HL-60 (cell line): ENCODE measurements at places on chromosomes 4 and X.

- DNase-seq, result no peak
Observed at GRCh38 chrX:72038016-72038415, 93.7 kb downstream of the RTL5 start.

- DNase-seq, result no peak
Observed at GRCh38 chrX:98357146-98357545, 1473.4 kb downstream of the RPA4 start.

- DNase-seq, result no peak
Observed at GRCh38 chrX:11881485-11882170, 123.6 kb downstream of the MSL3 start.

GRCh38 chrX:44997282-44997812, 124.4 kb downstream of the KDM6A start:
- DNase-seq, result no peak

DNA sequence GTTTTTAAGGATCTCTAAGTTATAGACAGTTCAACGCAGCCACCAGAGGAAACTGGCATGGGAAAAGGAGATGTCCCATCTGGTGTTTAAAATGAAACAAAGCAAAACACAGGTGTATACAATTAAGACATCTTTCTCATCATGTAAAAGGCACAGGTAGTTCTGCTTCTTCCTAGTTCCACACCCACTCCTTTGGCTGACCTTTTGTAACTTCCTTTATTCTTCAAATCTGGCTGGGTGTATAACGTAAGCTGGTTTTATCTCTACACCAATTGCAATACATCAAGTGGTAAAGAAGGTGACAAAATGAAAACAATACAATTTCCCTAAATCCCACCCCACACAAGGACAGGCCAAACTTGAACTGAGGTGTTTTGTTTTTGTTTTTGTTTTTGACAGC, 27.3 kb upstream of the FBXW7 start:
- DNase-seq, result no peak

- no peak for DNase-seq
Observed at GRCh38 chrX:83509254-83509801, 1.2 kb downstream of the POU3F4 start.

DNA sequence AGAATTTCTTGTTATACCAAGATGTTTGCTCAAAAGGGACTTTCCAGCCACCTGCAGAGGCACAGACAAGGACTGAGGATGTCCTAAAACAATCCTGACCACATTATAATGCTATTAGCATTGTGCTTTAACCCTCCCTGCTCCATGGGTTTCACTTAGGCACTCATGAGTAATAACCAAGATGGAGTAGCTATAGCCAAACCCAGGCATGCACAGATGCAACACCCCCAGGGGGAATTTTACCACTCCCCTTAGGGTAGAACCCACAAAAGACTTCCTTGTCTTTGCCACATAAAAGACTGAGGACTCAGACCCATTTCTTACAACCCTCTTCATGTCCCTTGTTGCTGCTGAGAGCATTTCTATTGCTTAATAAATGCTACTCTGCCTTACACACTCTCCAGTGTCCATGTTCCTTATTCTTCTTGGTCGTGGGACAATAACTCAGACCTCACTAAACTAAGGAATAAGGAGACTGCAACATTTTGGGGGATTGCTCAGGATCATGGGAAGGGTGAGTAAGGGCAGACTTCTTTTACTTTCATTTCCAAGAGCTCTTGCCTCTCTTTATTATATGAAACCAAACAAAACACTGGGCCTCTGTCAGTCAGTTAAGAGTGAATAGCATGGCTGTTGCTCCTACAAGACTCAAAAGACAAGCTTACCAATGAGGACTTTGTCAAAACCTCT, 103.5 kb downstream of the TECRL start:
- DNase-seq, result no peak

DNA sequence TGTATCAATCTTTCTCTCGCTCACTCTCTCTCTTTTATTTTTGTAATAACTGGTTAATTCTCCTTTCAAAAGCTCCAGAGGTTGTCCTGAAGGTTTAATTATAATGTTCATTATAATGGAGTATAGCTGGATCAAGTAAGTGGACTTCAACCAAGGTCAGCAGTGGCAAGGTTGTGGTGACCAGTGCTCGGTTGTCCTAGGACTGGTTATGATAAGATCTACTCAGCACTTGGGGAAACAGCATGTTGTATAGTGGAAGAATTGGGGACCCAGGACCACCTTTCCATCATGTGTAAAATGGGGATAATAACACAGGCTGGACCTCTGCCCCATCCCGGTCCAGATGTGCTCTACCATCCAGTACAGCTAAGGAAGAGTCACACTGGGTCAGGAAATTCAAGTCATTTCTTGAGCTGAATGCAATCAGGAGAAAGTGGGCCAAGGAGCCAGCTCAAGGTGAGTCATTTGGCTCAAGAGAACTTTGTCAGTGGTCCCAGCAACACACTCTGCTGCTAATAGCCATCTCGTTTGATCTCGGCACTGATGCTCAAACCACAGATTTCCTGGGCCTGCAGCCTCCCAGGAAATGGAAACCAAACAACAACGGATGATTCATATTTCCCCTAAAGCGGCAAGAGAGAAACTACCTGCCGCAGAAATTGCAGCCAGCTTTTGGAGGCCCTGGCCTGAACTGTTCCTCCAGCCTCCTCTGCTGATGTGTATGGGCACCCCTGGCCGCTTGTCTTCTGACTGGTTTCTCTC, 123.6 kb upstream of the RBPJ start:
- DNase-seq, result peak; percentile 79

GRCh38 chr4:152424396-152424795, 111.5 kb downstream of the FBXW7 start:
- DNase-seq, result no peak

- DNase-seq, result no peak
Observed at GRCh38 chr4:69120870-69121269, 24.6 kb downstream of the UGT2B7 start.

DNA sequence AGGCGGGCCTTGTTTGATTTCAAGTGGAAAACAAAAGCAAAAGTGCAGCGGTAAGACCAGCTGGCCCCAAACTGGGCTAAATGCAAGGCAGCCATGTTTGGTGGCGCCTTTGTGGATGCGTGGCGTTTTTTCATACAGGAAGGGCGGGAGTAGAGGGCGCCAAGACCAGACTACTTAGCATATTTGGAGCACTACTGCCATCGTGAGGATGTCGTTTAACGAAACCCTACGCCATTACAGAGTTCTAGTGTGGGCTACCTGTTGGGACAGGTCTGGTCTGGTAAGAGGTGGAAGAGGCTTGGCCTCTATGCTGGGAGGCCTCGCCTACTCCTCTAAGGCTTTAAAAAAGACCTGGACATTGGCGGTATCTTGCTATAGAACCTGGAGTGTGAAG, 230.7 kb upstream of the STK26 start:
- peak; percentile 89 for DNase-seq

- no peak for DNase-seq
Observed at GRCh38 chr4:81412946-81413495, 58.7 kb downstream of the RASGEF1B start.

- DNase-seq, result no peak
Observed at GRCh38 chr4:54157606-54158005, 57.6 kb downstream of the GSX2 start.

- DNase-seq, result peak; percentile 61
Observed at GRCh38 chr4:75512386-75513211, 1.6 kb downstream of the RCHY1 start.

- DNase-seq, result peak; percentile 75
Observed at GRCh38 chr4:161650812-161651211, 513.0 kb downstream of the FSTL5 start.

GRCh38 chr4:71389149-71389827, 50.5 kb downstream of the SLC4A4 start:
- no peak for DNase-seq

- no peak for DNase-seq
Observed at GRCh38 chr4:93147524-93148212, 680.9 kb upstream of the ATOH1 start.

DNA sequence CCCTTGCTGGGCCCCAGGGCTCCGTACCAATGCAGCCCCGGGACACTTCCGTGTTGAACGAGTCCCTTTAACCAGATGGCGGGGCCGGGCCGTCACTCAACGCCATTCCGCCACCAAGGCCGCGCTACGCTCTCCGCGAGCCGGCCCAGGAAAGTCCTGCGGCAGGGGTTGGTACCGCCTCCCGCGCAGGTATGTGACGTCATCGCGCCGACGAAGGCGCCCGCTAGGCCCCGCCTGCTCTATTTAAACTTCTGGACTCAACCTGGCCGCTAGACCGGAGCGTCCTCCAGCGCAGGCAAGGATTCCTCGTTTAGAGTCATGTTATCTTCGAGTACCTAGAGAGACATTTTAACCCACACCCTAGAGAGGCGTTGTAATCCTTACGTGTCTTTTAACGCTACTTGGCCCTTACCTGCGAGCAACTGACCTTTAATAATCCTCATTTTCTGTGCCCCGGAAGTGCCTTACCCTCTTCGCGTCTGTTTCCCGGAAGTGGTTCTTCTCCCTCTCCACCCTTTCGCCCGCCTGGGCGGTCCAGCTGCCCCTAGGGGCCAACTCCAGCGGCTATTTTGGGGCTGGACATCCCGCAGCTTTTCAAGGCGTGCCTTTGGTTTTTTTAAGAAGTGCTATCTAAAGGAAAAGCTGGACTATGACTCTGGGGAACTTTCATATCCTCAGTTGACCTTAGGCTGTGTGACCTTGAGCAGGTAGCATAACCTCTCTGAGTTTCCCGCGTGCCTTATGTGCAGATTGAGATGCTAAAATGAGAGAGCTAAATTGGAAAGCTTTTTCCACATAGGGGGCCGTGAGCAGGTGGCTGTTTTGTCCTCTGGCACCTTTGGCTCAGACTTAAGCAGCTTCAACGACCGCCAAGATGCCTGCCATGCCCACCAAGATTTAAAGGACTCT, at the start of gene PNPLA4:
Gene PNPLA4, minus strand, starts transcription at position 155 of the 909 bp plus-strand sequence. CDS start 1,294 bp downstream, outside the sequence.
- DNase-seq, result peak; percentile 72

DNA sequence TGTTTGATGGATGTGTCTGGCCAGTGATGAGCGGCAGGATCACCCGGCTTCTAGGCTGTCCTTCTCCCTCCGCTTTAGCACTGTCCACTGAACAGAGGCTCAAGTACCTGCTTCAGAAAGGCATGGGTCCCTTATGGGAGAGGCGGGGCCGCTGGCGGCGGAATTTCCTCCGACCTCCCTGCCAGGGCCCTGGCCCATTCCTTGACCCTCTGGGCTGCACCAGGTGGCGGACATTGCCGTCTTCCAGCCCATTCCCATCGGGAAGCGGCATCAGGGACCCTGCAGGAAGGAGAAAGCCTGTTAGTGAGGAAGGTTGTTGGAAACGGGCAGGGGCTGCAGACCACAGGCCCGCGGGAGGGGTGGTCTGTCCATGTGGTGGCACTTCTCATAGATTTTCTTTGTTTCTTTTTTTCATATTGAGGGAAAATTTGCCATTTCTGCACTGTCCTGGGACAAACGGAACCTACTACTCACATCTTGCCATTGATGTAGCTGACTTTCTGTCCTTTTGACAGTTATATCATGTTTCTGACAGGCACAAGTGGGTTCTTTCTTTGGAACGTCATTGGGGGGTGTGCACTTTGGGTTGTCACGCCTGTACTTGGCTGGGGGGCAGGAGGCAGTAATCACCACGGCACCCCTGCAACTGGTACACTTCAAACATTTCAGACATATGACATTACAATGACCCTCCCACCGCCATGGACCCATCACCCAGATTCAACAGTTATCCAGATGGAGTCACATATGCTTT, 6.1 kb downstream of the APLN start:
- DNase-seq, result no peak

DNA sequence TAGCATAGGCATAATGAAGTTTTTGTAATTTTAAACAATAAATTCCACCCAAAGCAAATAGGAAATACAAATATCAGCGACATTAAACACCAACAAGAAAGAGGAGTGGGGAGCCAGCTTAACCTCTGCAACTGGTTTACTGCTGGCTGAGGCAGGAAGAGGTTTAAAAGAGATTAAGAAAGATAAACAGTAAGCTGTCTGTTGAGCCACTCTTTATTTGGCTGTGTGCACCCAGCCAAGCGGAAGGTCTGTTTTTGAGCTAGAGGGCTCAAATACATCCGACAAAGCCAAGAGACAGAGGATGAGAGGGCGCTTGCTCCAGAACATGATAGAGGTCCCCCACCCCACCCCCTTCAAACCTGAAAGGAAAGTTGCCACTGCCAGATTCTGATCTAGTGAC, 191.4 kb downstream of the MGST2 start:
- DNase-seq, result no peak

DNA sequence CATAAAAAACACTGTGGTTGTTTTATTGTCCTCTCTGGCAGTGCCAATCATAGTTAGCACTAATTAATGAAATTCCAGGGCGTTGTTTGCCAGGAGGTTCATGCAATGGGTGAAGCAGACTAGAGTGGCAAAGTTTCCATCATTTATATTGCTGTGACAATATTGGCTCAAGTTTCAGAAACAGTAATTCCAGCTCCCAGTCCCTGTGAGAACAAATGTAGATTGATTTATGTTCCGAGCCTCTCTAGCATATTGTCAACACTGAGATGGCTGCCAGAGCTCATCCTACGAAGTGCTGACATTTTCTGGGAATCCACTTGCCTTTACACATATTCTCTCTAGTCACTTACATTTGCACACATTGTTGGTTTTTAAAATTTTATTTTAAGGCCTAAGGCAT, 440.0 kb upstream of the IGFBP7 start:
- DNase-seq, result no peak

- DNase-seq, result no peak
Observed at GRCh38 chr4:184282251-184282713, 64.6 kb upstream of the ENPP6 start.

DNA sequence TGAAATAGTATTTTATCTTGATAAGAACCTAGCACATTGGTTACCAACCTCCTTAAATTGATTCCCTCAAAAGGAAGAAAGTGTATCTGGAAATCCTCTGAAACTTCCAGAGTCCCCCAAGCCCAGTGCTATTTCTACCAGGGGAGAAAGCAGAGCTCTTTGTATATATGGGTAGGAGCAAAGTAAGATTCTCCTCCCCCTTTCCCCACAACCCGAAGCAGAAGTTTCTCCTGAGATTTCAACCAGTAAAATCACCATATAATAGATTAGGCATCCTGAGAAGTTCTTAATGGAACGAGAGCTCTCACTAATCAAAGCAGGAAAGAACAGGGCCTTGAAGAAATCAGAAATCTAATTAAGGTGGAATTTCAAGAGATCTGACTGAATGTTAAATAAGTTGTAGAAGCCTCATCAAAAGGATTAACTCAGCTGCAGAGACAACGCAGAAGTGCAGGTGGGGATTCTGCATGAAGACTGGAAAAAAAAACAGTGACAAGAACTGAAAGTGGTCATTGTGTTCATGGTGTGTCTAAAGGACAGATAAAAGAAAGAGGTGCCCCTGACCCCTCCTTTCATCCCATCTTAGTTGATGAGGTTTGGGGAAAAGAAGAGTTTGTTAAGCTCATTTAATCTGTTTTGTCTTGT, 39.1 kb downstream of the VSIG4 start:
- no peak for DNase-seq

- DNase-seq, result peak; percentile 16
Observed at GRCh38 chr4:179624768-179625181, 2182.5 kb upstream of the AGA start.

DNA sequence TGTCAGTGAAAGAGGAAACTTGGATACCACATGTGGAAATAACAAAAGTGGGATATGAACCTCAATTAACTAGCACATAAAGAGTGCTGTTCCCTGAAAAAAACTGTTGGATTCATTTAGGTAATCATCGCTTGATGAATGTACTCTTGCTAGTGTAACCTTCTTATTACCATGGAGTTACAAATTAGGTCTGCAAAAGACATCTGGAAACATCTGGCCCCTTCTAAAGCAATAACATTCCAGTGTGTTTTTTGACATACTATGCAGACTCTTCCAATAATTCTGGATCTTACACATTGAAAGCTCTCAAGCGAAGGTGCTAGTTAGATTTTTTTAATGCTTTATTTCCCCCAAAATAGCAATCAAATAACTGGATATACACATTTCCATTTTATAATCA, 134.6 kb downstream of the ATP10D start:
- DNase-seq, result no peak
